ENCODE measurements at places on chromosomes 6 and 20. TPM values are rescaled to one million over a fixed set of nuclear protein-coding genes. Genes with fewer than 3 reads are reported as not detected.

The DEFB123 gene
- total RNA-seq = not detected

The SEL1L2 gene
- total RNA-seq = not detected

The TRAPPC3L gene
- total RNA-seq = not detected

The PHACTR1 gene
- total RNA-seq = 0.31 TPM

The PTK6 gene
- total RNA-seq = 0.35 TPM

The PCED1A gene
- total RNA-seq = 44.6 TPM

The MAS1 gene
- not detected for total RNA-seq

The DLK2 gene
- total RNA-seq = 0.52 TPM

The HLA-DRB5 gene
- total RNA-seq = 0.42 TPM

The KAT14 gene
- 10.3 TPM for total RNA-seq

The FBXO30 gene
- 2.1 TPM for total RNA-seq

The EPHA7 gene
- total RNA-seq = not detected

The MLIP gene
- total RNA-seq = not detected

Measured in activated naive CD4-positive, alpha-beta T cell treated with anti-CD3 and anti-CD28 coated beads for 36 hours (primary cell).